Smooth muscle cell of the pulmonary artery (primary cell): ENCODE measurements at places on chromosomes 6 and 20. TPM values are rescaled to one million over a fixed set of nuclear protein-coding genes. Genes with fewer than 3 reads are reported as not detected.

NEDD9 gene
- total RNA-seq = 8.7 and 20.9 TPM in 2 replicates

SNAP91 gene
- 0.20 TPM in 1 of 2 replicates, not detected in the other for total RNA-seq

DEFB113 gene
- total RNA-seq = not detected in 2 replicates

OTOR gene
- total RNA-seq = not detected in 2 replicates

PSMB8 gene
- 33.5 and 35.4 TPM in 2 replicates for total RNA-seq

KHDRBS2 gene
- not detected in 2 replicates for total RNA-seq

PDYN gene
- total RNA-seq = not detected in 2 replicates

RNF182 gene
- 0.40 and 9.7 TPM in 2 replicates for total RNA-seq

CCN6 gene
- total RNA-seq = 0.10 TPM in 1 of 2 replicates, not detected in the other

ANKRD66 gene
- not detected in 2 replicates for total RNA-seq
